ENCODE measurements at places on chromosomes 7 and 10.
A peak's percentile ranks its signal among the peaks of the same experiment; 100 is the strongest.

GRCh38 chr10:22570733-22571430 is 143.5 kb downstream of the PIP4K2A start:
- DNase-seq = no peak

- no peak for DNase-seq
These were observed 40.4 kb upstream of the CDCA7L start for GRCh38 chr7:21986096-21986495.

DNA sequence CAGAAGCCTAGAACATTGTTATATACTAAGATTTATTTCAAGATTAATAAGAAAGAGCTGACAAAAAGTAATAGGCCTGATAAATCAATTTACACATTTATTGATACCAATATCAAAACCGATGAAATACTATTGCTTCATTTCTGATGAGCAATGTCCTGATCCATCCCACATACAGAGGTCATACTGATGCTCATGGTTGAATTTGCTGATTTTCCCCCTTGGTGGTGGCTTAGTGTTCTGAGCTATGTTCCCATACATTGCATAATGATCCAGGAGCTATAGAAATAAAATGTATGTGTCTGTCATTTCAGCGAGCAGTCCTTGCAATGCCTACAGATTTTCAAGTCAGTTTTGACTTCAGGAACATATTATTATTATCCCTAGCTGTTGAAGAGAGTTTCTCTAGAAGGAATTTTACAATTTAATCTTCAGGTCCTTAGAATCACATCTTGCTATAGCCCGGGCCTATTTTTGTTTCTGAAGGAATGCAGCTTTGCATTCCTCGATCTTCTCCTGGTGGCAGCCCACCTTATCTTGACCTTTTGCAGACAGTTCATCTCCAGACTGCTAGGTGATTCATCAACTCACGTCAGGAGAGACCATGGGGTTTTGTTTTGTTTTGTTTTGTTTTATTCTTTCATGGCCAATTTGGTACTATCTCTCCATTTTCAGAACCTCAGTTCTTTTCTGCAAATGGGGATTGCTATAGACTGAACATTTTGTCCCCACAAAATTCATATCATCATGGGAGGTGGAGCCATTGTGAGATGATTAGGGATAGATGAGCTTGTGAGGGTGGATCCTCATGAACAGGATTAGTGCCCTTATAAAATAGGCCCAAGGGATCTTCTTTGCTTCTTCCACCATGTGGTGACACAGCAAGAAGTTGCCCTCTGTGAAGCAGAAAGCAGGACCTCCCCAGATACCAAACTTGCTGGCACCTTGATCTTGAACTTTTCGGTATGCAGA is 465.6 kb upstream of the IGFBP3 start:
- DNase-seq = no peak

- no peak for DNase-seq
These were observed 6.7 kb downstream of the ZNF518A start for GRCh38 chr10:96136810-96137209.

DNA sequence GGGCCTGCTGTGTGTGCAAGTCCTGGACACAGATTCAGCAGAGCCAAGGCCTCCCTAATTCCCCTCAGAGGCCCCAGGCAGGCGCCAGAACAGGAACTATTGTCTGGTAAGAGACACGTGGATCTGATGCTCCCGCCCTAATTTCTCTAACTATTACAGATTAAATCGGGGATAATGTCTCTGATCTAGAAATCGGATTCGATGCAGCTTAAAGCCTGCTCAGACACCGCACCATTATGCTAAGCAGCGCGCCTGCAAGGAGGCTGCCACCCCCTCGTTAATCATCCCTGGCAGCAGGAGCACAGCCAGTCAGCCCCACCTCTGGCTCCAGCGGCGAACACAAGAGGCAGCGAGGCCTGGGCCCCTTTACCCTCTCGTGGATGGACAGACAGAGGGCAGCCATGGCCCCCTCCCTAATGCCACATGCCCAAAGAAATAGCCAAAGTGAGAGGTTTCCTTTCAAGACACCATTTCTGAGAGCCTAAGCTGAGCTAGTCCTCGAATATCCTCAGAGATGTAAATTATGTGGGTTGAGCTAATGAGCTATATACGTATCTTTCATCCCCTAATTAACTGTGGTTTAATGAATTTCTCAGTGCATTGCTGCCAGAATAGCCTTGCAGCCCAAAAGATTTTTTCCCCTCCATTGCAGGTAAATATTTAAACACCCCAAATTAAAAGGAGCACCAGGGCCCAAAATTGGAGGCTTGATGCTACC is 122.1 kb downstream of the GRID1 start:
- DNase-seq = no peak

- DNase-seq = no peak
These were observed 9.6 kb downstream of the ESYT2 start for GRCh38 chr7:158819571-158820203.

- no peak for DNase-seq
These were observed 89.6 kb downstream of the PPP1R17 start for GRCh38 chr7:31776616-31777015.

- no peak for DNase-seq
These were observed 21.2 kb downstream of the GRID1 start for GRCh38 chr10:86345296-86345858.

GRCh38 chr10:10499839-10500238 is 517.8 kb upstream of the CELF2 start:
- no peak for DNase-seq

GRCh38 chr7:77697535-77697831 is 1.2 kb downstream of the RSBN1L start:
- no peak for DNase-seq

- DNase-seq = no peak
These were observed 13.6 kb upstream of the MSS51 start for GRCh38 chr10:73446926-73447325.

DNA sequence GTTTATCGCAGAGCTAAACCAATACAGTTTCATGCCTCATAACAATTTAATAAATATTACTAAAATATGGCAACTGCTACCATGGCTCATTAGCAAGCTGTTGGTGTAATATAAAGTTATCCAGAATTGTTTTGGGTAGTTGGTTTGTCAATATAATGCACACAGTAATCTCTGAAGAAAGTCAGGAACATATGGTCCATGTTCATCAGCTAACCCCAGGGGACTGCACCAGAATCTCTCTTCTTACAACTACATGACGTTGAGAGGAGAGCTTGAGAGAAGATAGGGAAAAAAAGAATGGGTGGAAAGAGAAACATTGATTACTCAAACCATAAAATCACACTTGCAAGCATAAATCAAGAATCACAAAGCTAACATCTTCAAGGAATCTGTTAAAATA is 333.7 kb downstream of the NRG3 start:
- DNase-seq = no peak

DNA sequence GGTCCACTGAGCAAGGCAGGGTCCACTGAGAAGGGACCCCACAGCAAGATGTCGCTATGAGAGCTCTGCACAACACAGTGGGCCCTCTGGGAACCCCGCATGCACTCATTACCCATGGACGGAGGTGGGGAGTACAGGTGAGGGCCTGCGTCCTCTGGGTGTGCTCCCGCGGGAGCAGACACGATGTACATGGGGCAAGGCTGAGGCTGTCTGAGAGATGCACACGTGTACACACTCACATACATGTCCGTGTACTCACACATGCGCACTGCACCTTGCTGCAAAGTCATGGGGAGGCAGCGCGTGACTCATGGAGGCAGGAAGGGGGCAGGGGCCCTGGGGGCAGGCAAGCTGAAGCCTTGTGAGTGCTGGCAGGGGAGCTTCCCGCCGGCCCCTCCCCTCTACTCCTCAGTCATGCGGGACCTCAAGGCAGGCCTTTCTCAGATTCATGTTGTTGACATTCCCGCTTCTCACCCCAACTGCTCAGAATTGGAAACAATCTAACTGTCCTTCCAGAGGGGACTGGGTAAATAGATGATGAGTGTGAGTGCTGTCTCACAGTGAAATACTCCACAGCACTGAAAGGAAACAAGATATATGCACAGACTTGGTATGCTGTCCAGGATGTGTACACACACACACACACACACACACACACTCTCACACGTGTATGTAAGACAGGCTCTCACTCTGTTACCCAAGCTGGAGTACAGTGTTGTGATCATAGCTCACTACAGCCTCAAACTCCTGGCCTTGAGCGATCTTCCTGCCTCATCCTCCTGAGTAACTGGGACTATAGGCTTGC is 40.0 kb downstream of the GOLGA7B start:
- no peak for DNase-seq

DNA sequence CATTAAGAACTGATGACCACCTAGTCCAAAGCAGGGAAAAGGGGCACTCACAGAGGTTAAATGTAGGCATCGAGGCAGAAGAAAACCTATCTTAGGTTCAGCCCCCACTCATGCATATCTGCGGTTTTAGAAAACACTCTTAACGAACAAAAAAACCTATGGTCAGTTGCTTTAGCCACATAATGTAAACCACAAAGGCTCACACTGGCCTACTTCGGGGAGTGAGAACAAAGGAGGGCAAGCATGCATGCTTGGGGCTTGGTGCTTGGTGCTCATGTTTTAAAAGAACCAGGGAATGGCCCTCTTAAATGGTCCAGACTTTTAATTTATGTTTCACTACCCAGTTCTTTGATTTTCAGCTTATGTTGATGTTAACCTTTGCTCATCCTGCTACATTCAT is 14.2 kb downstream of the INSYN2A start:
- DNase-seq = no peak

DNA sequence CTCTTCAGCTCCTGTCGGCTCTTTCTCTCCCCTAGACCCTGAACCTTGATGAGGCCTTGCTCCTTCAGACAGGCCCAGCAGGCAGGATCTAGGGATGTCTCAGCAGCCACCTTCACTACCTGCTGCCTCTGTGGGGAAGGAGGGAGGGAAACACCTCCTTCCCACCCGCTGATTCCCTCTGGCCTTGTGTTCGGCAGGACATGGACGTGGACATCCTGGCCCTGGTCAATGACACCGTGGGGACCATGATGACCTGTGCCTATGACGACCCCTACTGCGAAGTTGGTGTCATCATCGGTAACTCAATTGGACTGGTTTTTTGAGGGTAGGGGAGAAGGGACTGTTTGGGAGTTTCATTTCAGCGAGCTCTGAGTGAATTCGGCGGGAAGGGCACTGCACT is 20.3 kb downstream of the HKDC1 start:
- DNase-seq = no peak

DNA sequence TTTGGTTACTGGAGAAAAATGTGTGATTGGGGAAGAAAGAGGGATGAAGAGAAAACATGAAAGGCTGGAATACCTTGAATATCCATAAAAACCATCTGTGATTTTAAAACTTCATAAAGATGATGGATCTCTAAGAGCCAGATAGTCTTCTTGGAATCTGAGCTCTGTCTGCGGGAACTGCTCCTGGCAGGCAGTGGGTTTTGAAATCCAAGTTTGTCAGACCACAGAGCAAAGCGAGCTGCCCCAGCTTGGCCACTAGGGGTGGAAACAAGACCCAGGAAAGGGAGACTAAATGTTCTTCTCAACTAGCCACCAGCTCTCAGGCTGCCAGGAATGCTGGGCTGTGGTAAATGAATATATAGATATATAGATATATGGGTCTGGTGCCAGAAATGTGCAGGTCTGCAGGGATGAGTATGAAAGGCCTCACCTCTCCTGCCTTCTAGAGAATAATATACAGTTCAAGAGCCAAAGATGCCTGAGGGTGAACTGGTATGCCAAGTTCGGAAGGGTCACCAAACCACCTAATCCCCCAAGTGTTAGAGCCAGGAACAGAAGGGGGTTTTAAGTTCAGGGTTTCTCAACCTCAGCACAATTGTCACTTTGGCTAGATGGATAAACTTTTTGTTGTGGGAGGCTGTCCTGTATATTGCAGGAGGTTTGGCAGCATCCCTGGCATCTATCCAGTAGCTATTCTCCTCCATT is 208.8 kb downstream of the KCNMA1 start:
- peak; percentile 31 for DNase-seq

GRCh38 chr10:93742633-93743349 is 14.9 kb upstream of the LGI1 start:
- DNase-seq = peak; percentile 53
